ENCODE measurements at places on chromosomes 4 and X.
A peak's percentile ranks its signal among the peaks of the same experiment; 100 is the strongest.

DNA sequence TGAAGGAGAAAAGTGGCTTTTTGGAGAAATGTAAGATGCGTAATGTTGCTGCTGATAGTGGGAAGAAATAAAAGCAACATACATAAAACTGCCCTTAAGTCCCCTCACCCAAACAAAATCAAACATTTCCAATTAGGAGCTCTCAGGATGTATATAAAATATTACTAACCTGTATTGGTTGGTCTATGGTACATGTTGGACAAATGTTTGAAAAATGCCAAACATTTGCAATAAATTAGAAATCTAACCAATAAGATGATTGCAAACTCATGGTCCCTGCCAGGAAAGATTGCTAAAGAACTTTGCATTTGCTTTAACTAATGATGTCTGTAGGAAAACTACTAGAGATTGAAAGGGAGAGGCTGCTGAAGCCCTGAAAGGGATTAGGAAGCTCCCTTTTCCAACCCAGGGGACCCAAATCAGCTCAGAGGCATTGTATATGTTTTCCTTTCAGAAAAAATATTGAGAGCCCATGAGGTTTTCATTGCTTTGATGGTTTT, 1.8 kb downstream of the SFRP2 start:
- no peak for DNase-seq

- no peak for DNase-seq
These were observed 77.8 kb downstream of the OR13H1 start for GRCh38 chrX:131621650-131622049.

GRCh38 chr4:84341559-84341958, 157.5 kb downstream of the NKX6-1 start:
- DNase-seq: no peak

- DNase-seq: no peak
These were observed 184.1 kb downstream of the DCHS2 start for GRCh38 chr4:154307451-154307850.

DNA sequence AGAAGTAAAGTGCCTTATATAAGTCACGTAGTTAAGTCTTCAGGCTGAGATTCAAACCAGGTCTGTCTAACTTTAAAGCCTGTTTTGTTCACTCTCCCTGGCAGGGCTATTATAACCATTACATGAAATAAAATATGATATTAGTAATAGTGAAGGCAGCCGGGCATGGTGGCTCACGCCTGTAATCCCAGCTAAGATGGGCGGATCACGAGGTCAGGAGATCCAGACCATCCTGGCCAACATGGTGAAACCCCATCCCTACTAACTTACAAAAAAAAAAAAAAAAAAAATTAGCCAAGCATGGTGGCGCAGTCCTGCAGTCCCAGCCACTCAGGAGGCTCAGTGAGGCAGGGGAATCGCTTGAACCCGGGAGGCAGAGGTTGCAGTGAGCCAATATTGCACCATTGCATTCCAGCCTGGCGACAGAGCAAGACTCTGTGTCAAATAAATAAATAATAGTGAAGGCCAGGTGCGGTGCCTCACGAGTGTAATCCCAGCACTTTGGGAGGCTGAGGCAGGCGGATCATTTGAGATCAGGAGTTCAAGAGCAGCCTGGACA, 22.1 kb upstream of the SOWAHD start:
- no peak for DNase-seq

DNA sequence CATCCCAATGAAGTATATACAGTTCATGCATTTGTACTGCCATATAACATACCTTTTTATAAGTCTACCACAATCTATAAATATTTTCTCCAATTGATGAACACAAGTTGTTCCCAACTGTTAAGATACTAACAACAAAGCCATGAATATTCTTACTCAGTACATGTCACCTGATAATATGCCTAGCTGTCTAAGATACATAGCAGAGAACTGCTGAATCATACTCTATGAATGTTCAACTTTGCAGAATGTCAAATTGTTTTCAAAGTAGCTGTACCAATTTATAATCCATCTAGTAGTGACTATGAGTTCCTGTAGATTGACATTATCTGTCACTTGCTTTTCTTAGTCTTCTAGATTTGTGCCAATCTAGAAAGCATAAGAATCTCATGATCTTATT, 84.9 kb downstream of the RAB28 start:
- DNase-seq: no peak

DNA sequence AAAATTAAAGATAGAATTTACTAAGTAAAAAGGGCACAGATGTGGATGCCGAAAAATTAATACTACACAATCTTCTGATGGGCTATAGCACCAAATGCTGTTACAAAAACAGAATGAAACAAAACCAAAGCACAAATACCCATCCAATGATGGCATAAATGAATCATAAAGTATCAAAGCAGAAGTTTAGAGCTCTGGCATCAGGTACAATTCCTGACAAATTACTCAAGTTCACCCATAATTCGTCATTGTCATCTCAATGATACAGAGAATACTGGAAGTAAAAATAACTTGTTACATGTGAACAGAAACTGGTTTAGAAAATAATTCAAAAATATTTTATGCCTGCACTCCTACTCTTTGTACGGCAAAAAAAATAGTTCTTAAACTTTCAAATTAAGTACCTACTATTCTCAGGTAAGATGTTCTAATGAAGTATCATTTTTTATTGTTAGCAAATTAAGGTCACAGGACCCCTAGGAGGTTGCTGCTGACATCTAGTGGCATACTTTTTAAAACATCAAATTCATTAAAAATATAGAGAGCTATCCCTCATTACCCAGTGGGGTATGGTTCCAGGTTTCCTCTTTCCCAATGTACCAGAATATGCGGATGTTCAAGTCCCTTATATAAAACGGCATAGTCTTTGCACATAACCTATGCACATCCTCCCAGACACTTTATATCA, 126.1 kb downstream of the INPP4B start:
- no peak for DNase-seq

DNA sequence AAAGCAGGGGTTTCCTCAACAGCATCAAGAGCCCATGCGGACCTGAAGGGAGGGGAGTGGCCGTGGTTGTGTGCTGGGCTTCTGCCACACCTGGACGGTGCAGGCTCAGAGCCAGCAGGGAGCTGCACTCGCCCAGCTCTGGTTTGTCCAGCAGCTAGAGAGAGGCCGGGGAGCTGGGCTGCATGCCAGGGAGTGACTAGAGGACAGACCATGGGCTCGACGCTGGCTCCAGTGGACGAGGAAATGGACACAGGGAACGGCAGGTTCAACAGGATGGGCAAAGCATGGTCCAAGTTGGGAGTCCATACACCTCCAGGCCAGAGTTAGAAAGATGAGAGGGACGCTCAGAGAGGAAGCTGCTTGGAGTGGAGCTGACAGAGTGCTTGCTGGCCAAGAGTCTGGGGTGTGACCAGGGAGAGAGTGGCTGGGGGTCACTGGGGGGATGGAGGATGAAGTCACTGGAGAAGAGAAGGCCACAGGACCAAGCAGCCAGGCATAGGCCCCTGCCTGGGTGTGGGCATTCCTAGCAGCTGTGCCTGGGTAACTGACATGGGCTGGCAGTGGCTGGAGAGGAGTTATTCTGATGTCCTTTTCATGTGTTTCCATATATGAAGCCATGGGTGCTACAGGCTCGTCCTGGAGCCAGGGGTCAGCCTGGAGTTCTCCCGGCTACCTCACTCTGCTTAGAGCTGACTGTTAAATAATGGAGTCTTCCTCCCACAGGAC, 42.8 kb downstream of the HTT-AS start:
- DNase-seq: no peak

- DNase-seq: no peak
These were observed 28.0 kb downstream of the LHFPL1 start for GRCh38 chrX:112651766-112652165.

GRCh38 chr4:173446416-173446815, 47.5 kb upstream of the SCRG1 start:
- DNase-seq: no peak

GRCh38 chrX:140087875-140088274, 122.6 kb upstream of the CXorf66 start:
- DNase-seq: no peak

DNA sequence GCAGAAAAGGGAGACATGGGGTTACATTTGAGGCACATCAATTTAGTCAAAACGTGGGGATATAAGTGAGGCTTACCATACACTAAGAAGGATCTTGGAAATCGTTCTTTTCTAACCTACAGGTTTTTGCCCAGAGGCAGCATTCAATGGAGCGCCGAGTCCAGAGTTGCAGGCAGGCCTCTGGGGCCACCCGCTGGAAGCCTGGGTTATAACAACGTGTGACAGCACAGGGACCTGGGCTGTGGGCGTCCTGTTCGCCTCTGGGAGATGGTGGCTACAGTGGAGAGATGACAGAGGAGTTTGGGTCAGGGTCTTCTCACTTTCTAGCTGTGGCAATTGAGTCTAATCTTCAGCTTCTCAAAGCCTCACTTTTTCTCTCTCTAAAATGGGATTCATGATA, 53.9 kb downstream of the ENPP6 start:
- peak; percentile 44 for DNase-seq

GRCh38 chr4:105306820-105307219, 160.1 kb downstream of the TET2 start:
- peak; percentile 8 for DNase-seq

DNA sequence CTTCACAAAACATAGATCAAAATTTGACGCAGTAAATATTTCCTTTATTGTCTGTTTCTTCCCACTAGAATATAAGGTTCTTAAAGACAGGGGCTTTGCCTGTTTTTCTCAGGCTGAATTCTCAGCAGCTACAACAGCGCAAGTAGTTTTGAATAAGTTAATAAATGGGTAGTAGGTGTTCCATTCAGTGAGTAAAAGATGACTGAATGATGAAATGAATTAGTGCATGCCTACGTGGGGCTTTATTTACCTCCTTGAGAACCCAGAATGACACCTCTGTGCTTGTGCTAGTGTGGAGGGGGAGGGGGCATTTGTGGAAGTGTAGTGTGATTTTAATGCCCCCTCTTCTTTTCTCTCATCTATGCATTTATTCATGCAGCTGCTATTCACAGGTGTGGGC, 278.9 kb downstream of the FBXW7 start:
- DNase-seq: no peak

DNA sequence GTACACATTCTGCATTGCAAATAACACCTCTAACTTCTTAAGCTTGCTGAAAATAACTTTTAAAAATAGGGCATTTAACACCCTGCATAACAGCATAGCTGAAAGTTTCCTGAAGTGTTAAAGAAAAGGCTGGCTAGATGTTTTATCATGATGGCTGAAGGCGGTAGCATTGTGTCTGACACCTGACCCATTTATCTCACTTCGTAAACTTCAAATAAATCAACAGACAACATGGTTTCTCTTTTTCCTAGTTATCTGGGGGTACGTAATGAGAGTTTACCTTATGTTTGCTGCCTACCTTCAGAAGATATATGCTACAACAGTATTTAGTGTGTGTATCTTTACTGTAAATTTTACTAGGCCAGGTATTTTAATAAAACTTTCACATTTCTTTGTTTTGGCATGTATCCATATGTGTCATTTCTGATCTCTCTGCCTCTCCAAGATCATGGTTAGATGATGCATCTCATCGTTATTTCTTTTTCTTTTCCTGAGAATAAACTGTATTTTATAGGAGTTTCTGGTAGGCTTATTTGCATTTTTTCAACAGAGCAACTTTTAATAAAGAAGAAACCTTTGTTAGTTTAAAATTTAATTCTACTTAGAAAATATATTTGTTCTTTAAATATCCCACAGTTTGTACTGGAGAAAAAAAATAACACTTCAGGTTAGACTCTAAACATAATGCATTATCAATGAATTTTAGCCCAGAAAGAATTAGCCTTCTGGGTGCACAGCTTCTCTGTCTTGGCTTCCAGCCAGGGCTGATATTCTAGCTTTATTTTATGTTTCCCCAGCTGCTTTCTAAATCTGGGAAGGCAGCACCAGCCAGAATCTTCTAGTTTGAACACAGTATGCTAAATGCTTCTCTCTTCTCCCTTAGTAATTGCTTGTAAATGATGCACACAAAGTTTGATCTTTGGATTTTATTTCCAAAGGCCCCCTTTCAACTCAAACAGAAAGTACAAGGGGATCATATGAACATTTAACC, 2.9 kb downstream of the NDST4 start:
- no peak for DNase-seq

- DNase-seq: no peak
These were observed 233.6 kb upstream of the DIPK2B start for GRCh38 chrX:45434231-45434630.

DNA sequence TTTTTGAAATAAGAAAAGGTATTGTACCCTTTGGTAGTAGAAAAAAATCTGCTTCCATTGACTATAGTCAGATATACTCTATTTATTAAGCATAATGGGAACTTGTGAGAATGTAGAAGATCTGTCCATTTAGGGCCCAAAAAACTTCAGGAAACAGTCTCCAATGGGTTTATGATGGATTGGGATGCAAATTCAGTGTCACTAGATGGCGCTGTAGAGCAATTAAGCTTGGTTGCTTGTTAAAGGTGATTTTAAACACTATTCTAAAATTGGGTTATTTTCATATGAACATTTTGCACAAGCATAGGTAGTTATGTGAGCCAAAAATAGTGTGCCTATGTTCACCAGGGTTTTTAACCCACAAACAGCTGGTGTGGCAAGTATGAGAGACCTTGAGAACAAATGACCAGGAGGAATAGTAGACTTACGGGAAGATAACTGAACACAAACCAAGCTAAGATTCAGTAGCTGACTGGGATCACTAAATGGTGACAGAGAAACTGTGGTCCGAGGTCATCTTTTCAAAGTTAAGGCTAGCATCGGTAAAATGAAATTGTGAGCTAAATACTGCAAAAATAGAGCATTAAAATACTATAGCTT, 80.3 kb upstream of the LSM6 start:
- DNase-seq: peak; percentile 56

GRCh38 chr4:166128403-166128802, 255.4 kb downstream of the TLL1 start:
- no peak for DNase-seq

- DNase-seq: peak; percentile 50
These were observed 58.5 kb upstream of the PRDM8 start for GRCh38 chr4:80138551-80139538.

DNA sequence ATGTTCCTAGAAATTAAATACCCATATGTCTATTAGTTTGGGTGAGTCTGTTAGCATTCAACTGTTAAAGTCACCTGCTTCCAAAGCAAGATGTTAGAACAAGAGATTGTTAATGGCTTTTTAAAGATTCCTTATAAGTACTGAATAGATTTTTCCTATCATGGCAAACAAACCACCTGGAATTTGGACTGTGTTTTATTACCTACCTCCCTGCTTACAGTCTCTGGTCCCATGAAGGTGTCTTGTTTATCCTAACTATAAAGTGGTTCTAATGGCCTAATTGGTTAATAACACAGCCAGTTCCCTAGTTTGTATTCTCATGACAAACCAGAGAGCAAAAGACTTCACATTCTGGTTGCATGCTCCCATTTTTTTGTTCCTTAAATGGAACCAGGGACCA, 149.5 kb downstream of the PPP1R2C start:
- no peak for DNase-seq
